CD4-positive, CD25-positive, alpha-beta regulatory T cell (primary cell): ENCODE measurements at places on chromosomes 5 and 9.

- no peak overlapping the region for H3K27ac ChIP-seq
- no peak overlapping the region for H3K4me3 ChIP-seq
- no peaks in the 10 kb centered on the region for H3K4me1 ChIP-seq
- peaks cover 3% of the 10 kb centered on the region for H3K27me3 ChIP-seq
- no peak for DNase-seq
Observed at GRCh38 chr5:33604503-33604902, 163.7 kb downstream of the TARS1 start.

- H3K27me3 ChIP-seq, result no peaks in the 10 kb centered on the region
- peaks cover 3% of the 10 kb centered on the region for H3K4me1 ChIP-seq
- no peak for DNase-seq
- H3K4me3 ChIP-seq, result no peak overlapping the region
- no peaks in the 10 kb centered on the region for H3K36me3 ChIP-seq
Observed at GRCh38 chr9:36093384-36093783, 43.1 kb upstream of the GLIPR2 start.

DNA sequence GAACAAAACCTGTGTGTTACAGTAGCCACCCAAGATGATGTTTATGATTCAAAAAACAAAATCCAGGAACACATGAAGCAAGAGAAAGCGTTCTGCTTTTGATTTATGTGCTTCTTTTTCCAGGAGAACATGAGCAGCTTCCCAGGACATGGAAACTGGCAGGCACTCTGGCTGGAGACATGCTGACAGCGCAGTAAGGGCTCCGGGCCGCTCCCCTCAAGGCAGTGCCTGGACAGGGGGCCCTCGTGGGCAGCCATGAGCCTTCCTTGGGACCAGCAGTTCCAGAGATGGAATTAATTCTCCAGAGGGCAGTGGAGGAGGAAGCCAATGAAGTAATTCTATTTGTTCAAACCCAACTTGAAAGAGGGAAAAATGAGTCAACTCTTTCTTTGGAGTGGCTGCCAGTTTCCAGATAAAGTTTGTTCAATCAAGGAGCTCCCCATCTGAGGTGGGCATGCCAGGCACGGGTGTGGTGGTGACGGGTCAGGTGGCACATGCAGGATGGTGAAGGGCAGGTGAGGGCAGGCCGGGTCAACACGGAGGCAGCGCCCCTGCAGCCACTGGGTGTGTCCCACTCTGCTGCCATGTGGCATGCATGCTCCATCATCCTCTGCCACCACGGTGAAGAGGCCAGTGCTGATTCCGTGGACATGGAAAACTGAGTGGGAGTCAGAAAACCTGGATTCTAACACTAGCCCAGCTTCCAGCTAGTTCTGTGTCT, 83.8 kb downstream of the OTULIN start:
- H3K4me3 ChIP-seq, result no peak overlapping the region
- H3K4me1 ChIP-seq, result no peaks in the 10 kb centered on the region
- H3K27ac ChIP-seq, result no peak overlapping the region
- DNase-seq, result no peak

DNA sequence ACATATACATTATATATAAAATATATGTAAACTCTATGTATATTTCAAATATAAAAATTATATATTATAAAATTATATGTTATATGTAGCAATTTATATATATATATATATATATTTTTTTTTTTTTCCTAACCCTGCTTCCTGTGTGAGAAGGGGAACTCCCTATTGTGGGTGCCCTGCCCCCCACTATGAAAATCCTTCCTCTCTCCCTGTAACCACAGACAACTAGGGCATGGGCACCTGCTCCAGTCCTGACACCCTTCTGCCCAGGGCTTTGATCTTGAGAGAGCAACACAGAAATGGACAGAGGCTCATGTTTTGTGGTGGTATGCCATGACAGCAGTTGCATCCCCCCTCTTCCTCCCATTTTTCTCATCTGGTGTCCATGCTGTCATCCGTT, 148.7 kb upstream of the IL12B start:
- no peaks in the 10 kb centered on the region for H3K36me3 ChIP-seq
- H3K27ac ChIP-seq, result no peak overlapping the region
- H3K27me3 ChIP-seq, result peaks cover 11% of the 10 kb centered on the region
- peaks cover 4% of the 10 kb centered on the region for H3K4me1 ChIP-seq
- DNase-seq, result no peak

- DNase-seq, result no peak
- H3K4me1 ChIP-seq, result no peaks in the 10 kb centered on the region
- H3K27ac ChIP-seq, result no peak overlapping the region
Observed at GRCh38 chr5:111975133-111975532, 218.1 kb upstream of the NREP start.

- H3K27me3 ChIP-seq, result no peaks in the 10 kb centered on the region
- no peaks in the 10 kb centered on the region for H3K4me1 ChIP-seq
- H3K4me3 ChIP-seq, result no peak overlapping the region
- H3K27ac ChIP-seq, result no peak overlapping the region
- no peak for DNase-seq
Observed at GRCh38 chr9:92636627-92637026, 33.3 kb downstream of the IPPK start.

DNA sequence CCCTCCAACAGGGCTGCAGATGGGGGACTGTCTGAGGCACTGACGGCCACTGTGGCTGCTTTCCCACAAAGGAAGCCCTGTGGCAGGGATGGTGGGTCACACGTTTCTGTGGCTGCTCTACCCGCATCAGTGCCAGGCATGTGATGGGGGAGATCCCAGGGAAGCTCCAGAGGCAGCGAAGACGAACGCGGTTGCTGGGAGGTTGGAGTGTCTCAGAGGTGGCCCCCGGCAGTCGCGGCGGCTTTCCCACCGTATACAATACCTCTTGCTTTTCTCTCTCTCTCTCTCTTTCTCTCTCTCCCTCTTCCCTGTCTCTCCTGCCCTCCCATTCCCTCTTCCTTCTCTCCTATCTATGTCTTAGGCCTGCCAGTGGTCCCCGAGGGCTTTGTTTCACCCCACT, 56.7 kb downstream of the CYFIP2 start:
- H3K27ac ChIP-seq, result no peak overlapping the region
- H3K36me3 ChIP-seq, result peaks cover 91% of the 10 kb centered on the region
- no peak for DNase-seq
- H3K4me3 ChIP-seq, result no peak overlapping the region

DNA sequence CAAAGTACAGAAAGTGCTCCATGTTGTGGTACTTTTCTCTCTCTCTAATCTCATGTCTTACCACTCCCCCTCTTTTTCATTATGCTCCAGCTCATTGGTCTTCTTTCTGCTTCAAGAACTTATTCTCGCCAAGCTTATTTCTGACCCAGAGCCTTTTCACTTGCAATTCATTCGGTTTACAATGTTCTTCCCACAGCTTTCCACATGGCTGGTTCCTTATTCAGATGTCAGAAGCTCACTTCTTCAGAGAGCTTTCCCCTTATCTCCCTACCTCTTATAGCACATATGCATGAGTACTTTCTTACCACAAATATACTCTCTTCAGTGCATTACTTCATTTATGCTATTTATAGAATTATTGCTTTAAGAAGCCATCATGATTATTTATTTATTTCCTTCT, 338.8 kb upstream of the ATP10B start:
- no peaks in the 10 kb centered on the region for H3K4me1 ChIP-seq
- no peaks in the 10 kb centered on the region for H3K27me3 ChIP-seq
- no peak overlapping the region for H3K4me3 ChIP-seq

DNA sequence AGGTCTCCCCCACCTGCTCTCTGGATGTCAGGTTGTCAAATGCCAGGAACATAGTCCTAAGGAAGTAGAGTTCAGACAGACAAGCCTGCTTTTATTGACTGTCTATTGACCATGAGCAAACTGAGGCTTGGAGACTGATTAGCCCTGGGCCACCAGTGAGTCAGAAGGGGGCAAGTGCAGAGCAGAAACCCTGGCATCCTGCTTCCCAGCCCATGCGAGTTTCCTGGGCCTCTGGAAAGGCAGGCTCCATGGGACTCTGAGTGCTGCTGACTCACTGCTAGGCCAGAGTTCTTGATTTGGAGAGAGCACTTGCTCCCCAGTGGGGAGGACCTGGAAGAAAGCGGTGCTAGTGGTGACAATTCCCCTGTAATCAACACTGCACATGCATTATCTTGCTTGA, 2.8 kb upstream of the HBEGF start:
- no peak for DNase-seq
- peaks cover 3% of the 10 kb centered on the region for H3K27me3 ChIP-seq
- no peak overlapping the region for H3K4me3 ChIP-seq
- peaks cover 12% of the 10 kb centered on the region for H3K4me1 ChIP-seq
- no peak overlapping the region for H3K27ac ChIP-seq

GRCh38 chr9:75996726-75997125, 106.3 kb downstream of the PCSK5 start:
- H3K27me3 ChIP-seq, result no peaks in the 10 kb centered on the region
- no peaks in the 10 kb centered on the region for H3K36me3 ChIP-seq
- DNase-seq, result no peak
- no peak overlapping the region for H3K27ac ChIP-seq
- H3K4me3 ChIP-seq, result no peak overlapping the region

DNA sequence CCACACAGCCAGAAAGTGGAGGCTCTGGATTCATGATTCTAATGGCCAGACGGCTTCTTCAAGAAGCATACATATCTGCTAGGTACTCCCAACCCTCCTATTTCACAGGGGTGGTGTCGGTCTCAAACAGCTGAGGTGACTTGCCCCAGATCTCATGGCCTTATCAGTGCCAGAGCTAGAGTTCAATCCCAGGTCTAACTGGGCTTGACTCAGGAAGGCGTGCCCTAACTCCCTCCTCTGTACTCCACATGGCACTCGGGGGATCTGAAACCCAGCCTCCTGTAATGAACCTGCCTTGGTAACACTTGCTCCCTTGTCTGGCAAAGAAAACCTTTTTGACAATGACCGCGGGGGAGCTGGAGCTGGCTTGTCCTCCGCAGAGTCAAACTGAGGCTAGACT, 2.1 kb downstream of the QRFP start:
- DNase-seq, result no peak
- H3K4me3 ChIP-seq, result no peak overlapping the region
- no peaks in the 10 kb centered on the region for H3K36me3 ChIP-seq
- no peaks in the 10 kb centered on the region for H3K4me1 ChIP-seq
- no peak overlapping the region for H3K27ac ChIP-seq
- H3K27me3 ChIP-seq, result no peaks in the 10 kb centered on the region

DNA sequence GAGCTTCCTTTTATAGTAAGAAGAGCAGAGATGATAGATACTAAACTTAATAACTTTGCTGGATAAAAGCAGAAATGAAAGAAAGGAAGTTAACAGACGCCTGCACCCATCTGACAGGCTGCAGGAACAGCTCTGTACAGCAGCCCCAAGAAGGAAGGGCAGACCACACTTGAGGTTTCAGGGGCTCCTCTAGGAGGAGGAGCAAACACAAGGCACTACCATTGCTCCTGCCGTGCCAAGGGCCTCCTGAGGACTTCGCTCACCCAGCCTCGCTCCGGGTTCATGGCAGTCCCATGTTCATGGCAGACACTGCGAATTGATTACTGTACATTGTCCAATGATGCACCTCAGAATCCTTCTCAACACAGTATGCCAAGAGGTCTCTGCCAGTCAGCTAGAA, 85.1 kb downstream of the AMBP start:
- no peaks in the 10 kb centered on the region for H3K36me3 ChIP-seq
- DNase-seq, result no peak
- H3K27ac ChIP-seq, result no peak overlapping the region

- H3K4me1 ChIP-seq, result no peaks in the 10 kb centered on the region
- no peak overlapping the region for H3K27ac ChIP-seq
- H3K36me3 ChIP-seq, result no peaks in the 10 kb centered on the region
- DNase-seq, result no peak
- H3K27me3 ChIP-seq, result peaks cover 2% of the 10 kb centered on the region
Observed at GRCh38 chr5:111848476-111848875, 91.5 kb upstream of the NREP start.

GRCh38 chr5:153525536-153525935, 35.1 kb downstream of the GRIA1 start:
- DNase-seq, result no peak
- H3K4me1 ChIP-seq, result no peaks in the 10 kb centered on the region
- H3K27ac ChIP-seq, result no peak overlapping the region
- no peaks in the 10 kb centered on the region for H3K36me3 ChIP-seq

DNA sequence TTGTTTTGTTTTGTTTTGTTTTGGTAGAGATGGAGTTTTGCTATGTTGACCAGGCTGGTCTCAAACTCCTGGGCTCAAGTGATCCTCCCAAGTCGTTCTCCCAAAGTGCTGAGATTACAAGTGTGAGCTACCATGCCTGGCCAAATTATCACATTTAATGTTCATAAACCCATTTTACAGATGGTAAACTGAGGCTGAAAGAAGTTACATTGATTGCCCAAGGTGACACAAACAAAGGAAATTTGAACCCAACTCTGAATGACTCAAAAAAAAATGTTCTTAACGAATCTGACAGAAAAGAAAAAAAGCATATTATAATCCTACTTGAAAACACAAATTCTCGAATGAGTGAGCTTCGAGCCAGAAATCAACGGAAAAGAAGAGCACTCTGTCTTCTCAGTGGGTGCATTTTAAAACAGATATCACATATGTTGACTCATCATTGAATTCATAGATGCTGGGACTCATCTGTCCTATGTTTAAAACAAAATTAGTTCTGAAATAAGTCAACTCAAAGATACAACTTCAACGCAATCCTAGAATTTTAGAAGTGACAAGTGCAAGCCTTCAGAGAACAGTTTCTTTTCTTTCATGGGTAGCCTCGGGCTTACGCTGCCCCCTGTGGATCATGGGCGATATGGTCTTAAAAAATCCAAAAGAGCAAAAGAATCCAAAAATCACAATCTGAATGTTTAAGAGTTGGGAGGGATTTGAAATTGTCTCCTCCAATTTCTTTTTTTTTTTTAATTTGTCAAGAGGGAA, 28.4 kb downstream of the TIMD4 start:
- no peaks in the 10 kb centered on the region for H3K4me1 ChIP-seq
- H3K4me3 ChIP-seq, result peak overlapping the region; percentile 66
- no peaks in the 10 kb centered on the region for H3K27me3 ChIP-seq
- DNase-seq, result peak; percentile 82
- no peaks in the 10 kb centered on the region for H3K36me3 ChIP-seq
- H3K27ac ChIP-seq, result no peak overlapping the region

DNA sequence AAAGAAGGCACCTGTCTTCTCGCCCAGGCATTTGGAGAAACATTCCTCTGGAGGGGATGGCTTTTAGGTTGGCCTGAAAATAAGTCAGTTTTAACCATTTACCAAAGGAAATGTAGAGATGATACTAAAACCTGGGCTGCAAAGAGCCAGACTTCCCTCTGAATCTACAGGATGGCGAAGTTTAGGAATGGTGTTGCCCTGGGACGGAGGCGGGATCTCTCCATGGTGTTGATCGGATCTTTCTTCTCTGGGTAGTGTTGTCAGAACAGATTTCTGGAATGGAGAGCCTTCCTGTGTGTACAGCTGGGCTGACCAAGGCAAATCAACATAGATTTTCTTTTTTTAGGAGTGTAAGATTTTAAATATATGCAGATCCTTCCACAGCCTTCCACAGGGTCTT, 159.2 kb downstream of the PDZD2 start:
- H3K4me3 ChIP-seq, result no peak overlapping the region
- H3K4me1 ChIP-seq, result no peaks in the 10 kb centered on the region
- H3K27ac ChIP-seq, result no peak overlapping the region
- DNase-seq, result no peak

- H3K27ac ChIP-seq, result no peak overlapping the region
- H3K4me3 ChIP-seq, result no peak overlapping the region
Observed at GRCh38 chr5:82828211-82828610, 249.0 kb downstream of the TMEM167A start.

- H3K4me1 ChIP-seq, result peaks cover 3% of the 10 kb centered on the region
- H3K36me3 ChIP-seq, result no peaks in the 10 kb centered on the region
- H3K27ac ChIP-seq, result no peak overlapping the region
- H3K4me3 ChIP-seq, result no peak overlapping the region
- peak; percentile 30 for DNase-seq
Observed at GRCh38 chr9:77847059-77847499, 184.5 kb downstream of the GNAQ start.
